ENCODE measurements at places on chromosomes 1 and 21.

- H3K4me1 ChIP-seq = no peaks in the 10 kb centered on the region
- no peak for DNase-seq
- H3K27ac ChIP-seq = no peak overlapping the region
Observed at GRCh38 chr1:112247961-112248360, 148.1 kb upstream of the CTTNBP2NL start.

DNA sequence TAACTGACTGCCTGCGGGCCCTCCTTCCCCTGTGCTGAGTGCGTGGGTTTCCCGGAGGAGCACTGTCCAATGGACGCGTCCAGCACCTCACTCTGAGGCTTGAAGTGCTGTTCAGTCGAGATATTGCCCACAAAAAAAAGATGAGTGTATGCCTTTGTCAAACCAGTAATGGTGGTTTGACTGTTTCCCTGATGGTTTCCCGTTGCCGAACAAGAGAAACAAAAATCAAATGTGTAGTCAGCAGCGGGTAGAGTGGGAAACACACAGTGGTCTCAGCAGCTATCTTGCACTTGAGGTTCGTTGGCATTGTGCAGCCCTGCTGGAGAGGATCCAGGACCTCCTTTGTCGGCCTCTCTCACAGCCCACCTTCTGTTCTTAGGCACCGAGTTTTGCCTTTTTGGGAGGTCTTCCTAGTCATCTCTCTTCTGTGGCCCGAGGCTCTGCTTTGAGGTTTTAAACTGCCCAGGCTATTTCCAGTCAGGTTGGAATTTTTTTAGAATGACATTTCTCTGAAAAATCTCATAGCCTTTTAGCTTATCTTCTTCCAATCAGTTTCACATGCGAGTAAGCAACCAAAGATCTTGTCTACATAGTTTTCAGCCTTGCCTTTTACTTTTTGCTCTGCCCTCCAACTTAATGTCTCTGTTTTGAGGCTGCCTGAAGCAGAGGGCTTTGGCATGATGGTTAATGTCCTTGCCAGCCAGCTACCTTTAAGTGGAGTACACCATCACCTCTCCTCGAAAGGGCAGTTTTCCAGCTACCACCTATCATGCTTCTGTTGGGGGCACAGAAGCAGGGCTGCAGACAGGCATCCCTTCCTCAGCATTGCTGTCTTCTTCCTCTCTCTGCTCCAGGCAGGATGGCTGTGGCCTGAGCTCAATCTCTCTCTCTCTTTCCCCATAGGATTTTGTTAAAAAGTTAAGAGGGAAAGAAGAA, 132.3 kb downstream of the URB2 start:
- no peak overlapping the region for H3K4me3 ChIP-seq
- H3K4me1 ChIP-seq = peaks cover 16% of the 10 kb centered on the region
- H3K36me3 ChIP-seq = no peaks in the 10 kb centered on the region

- no peaks in the 10 kb centered on the region for H3K36me3 ChIP-seq
- DNase-seq = no peak
- no peak overlapping the region for H3K4me3 ChIP-seq
- H3K27ac ChIP-seq = no peak overlapping the region
- H3K27me3 ChIP-seq = no peaks in the 10 kb centered on the region
- H3K4me1 ChIP-seq = no peaks in the 10 kb centered on the region
Observed at GRCh38 chr1:84347271-84347931, 45.9 kb downstream of the SAMD13 start.

DNA sequence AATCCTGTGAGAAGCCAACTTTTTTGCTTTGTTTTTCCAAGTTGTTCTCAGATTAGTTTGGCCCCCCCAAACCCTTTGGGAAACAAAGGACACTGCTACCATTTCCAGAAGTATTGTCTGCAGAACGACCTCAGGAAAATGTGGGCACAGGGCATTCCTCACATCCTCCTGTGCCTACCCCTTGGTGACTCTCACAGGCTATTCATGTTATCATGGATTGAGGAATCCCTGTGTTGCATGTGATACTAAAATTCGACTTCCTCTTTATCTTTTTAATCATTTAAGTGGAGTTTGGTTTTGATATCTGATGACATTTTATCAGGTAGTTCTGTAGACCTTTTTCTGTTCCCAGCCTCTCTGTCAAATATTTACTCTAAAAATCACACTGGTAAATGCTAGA, 184.5 kb downstream of the FASLG start:
- peaks cover 22% of the 10 kb centered on the region for H3K4me1 ChIP-seq
- H3K36me3 ChIP-seq = no peaks in the 10 kb centered on the region

DNA sequence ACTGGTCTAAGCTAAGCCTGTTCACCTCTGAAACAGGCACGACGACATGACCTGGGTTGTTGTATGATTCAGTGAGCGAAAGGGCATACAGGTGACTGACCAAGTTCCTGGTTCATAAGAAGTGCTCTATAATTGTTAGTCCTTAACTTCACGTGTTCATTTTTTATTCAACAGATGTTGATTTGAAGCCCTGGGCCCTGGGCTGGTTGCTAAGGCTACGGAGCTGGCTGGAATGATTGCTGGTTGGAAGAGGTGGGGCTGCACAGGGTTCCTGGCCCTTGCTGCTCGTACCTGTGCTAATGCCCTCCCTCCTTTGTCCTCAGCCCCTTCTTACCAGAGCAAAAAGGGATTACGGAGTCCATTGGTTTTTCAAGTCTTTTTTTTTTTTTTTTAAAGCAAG, 111.3 kb upstream of the CSF3R start:
- no peak overlapping the region for H3K4me3 ChIP-seq

DNA sequence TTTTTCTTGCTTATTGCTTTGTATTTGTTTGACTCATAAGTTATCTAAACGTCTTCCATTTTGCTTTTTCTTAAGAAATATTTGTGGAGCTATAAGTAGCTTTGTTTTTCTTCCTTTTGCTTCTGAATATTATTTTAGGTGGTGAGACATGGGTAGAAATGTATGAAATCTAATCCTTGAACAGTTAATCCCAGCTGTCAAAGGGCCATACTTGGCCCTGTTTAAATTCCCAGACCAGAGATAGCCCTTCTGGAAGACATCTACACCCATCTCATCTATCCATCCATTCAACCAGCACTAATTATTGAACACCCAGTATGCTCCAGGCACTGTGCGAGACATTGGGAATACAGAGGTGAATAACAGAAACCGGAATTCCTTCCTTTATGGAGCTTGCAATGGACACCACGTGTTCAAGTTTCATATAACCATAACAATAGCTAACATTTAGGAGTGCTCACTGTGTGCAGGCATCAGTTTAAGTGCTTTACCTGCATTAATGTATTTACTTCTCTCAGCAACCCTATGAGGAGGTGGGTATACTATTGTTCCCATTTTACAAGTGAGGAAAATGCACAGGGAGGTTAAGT, 8.7 kb downstream of the TACSTD2 start:
- no peak overlapping the region for H3K4me3 ChIP-seq
- H3K27ac ChIP-seq = no peak overlapping the region
- no peak for DNase-seq
